Central memory CD4-positive, alpha-beta T cell (primary cell): ENCODE measurements at places on chromosomes 4 and X.

GRCh38 chr4:158801066-158801465 lies 32.2 kb downstream of the FNIP2 start:
- no peak for DNase-seq

DNA sequence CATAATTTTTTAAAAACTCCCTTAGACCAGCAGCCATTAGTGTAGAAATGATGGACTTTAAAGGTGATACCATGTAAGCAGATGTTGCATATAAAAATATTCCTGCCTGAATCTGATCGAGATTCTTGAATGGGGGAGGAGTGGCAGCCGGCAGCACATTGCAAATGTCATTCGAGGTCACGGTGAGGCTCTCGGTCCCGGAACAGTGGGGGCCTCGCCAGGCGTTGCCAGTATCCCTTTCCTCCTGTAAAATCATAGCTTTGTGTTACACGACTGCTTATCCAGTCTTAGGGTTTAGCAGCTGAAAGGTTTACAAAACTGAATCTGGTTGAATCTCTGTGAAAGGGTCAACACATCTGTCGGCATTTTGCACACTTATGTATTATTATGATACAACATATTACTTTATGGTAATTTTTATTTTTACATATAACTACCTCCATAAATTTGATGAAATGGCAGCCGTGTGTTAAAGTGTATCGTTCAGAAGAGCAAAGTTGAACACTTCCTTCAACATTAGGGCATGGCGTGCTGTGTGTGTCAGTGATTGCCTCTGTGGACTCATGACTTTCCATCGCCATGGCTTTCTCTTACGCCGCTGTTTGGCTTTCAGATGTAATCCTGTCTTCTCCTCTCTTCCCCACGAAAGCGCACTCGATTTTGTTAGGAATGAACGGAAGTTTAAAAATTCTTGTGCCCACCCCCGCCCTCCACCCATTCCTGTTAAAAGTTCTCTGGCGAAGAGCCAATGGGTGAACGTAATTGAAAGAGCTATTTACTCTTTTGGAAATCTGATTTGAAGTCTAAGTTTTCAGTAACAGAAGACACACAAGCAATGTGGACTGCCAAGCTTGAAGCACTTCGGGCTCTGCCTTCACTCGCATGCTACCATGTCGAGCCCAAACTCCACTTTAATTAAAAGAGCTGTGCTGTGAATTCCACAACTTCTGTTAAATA lies 114.8 kb downstream of the STOX2 start:
- no peak for DNase-seq

DNA sequence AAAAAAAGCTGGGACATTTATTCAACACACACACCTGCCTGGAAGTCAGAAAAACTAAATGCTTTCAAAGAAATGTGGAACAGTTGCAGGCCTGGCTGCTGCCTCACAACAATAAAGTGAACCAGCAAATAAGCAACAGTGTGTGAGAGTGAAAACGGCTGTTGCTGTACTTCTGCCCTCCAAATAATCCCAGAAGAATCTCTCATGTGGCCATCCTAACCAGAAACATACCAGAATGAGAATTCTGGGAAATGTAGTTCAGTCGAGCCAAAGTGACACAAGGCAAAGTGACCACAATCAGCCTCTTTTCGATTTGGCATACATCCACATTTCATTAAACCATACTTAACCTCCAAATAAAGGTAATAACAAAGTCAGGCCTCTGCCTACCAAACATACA lies 204.5 kb downstream of the SLC7A11 start:
- DNase-seq = no peak

GRCh38 chr4:155953151-155954117 lies at the start of gene CTSO:
CTSO (minus strand) TSS chr4:155953866; CDS start chr4:155953847, 19 bp downstream.
- DNase-seq = peak; percentile 74

GRCh38 chr4:175678451-175678850 lies 133.6 kb downstream of the GPM6A start:
- DNase-seq = no peak

DNA sequence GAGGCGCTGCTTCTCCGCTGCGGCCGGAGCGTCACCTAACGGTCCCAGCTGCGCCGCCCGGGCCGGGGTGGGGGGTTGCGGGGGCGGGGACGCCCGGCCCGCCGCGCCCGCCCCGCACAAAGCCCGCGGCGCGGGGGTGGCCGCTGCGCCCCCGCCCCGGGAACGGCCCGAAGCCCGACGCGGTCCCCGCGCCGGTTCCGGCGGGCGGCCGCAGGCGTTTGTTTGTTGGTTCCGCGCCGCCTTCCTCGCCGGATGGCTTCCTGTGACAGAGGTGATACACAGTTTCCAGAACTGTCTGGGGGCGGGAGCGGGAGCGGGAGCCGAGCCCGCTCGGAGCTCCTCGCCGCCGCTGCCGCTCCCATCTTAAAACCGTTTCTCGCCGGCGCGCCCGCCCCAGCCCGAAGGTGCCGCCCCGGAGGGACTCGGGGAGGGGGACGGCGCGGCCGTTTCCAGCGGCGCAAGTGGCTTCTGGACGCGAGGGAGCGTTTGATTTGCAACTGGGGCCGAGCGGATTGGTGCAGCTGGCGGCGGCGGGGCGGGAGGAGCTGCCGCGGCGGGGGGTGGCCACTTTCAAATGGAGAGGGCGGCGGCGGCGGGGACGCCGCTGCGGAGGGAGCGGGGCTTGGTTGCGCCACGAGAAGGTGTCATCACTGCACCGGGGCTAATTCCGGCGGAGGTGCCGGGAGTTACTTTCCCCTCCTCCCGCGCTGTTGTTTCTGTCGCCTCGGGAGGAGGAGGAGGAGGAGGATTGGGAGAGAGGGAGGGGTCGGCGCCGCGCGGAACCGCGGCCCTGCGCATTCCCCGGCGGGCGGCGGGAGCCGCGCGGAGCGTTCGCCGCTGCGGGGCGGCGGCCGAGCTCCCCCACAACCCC lies 2.3 kb downstream of the JADE1 start:
- peak; percentile 76 for DNase-seq

- DNase-seq = peak; percentile 61
Observed at GRCh38 chrX:107654872-107655761, 26.8 kb downstream of the PRPS1 start.

DNA sequence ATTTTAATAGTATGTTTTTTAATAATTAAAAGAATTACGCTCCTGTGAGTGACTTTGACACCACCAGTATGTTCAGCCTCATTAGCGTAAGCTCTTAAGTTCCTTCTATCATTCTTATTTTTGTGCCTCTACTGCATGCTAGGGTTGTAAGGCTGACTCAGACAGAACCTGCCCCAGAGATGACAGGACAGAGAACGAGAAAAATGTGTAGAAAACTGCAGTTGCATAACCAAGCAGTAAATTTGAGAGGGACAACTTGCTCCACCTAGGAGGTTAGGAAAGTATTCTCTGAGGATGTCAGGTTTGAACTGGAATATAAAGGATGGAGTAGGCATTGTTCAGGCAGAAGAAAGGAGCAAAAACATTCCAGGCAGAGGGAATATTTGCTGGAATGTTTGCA lies 98.7 kb downstream of the NFKB1 start:
- no peak for DNase-seq

GRCh38 chr4:147831551-147832171 lies 99.8 kb downstream of the ARHGAP10 start:
- no peak for DNase-seq

DNA sequence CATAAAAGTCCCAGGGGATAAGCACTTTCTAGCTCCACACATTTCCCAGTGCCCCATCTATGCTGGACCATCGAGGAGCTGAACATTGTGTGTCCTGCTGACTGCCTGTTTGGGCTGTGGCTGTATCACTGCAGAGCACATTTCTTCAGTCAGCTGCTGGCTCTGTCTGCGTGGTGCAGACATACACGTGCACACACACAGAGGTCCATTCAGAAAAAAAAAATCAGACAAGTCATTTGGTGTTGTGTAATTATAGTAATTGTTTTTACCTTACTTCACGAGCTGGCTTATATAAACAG lies 1.1 kb upstream of the PDLIM3 start:
- no peak for DNase-seq
